Upper lobe of left lung (tissue), 6 donors: ENCODE measurements at places on chromosomes 4 and X.

- DNase-seq, result no peak
These were observed 262.8 kb downstream of the DKK2 start for GRCh38 chr4:106773076-106773905.

DNA sequence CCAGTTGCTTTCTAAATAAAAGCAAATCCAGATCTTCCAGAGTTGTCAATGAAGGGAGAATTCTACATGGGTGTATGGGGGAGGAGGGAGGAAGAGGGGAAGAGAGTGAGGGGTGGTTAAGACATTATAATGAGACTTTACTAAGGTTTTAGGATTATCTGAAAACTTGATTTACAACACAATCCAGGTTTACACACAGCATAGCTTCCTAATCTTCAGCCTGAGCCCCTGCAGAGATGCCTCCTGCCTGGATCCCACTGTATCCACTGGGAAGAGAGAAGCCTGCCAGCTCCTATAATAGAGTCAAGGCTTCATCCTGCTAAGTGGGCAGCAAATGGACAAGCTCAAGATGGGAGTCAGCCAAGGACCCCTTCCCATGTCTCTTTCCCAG is 85.6 kb upstream of the KIT start:
- no peak for DNase-seq

GRCh38 chr4:24703298-24703697 is 92.1 kb upstream of the SOD3 start:
- no peak for DNase-seq

- DNase-seq, result no peak
These were observed 6.3 kb upstream of the SORCS2 start for GRCh38 chr4:7186031-7186430.

DNA sequence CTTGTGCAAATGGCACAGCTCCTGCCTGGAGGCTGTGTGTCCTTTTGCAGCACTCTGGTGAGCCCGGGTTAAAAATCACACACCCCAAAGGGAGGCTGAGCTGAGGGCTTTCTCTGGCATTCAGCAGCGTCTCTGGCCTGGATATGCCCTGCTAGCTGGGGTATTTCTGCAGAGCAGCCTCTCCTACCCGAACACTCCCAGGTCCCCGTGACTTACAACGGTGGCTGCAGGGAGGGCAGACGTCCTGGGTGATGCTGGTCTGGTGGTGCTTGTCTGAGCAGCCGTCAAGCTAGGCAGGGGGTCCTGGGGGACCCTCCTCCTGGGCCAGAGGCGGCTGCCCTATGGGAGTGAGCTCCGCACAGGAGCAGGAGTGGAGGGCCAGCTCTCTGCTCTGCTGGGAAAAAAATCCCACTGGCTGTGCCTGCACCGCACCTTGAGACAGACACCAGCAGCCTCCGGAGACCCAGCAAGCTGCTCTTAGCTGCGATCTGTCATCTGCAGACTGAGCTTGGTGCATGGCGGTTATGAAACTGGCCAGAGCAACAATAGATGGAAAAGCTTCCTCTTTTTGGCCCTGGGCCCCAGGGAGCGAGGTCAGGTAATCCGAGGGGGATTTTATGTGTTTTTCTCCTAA is 41.3 kb upstream of the ASMTL start:
- no peak for DNase-seq

DNA sequence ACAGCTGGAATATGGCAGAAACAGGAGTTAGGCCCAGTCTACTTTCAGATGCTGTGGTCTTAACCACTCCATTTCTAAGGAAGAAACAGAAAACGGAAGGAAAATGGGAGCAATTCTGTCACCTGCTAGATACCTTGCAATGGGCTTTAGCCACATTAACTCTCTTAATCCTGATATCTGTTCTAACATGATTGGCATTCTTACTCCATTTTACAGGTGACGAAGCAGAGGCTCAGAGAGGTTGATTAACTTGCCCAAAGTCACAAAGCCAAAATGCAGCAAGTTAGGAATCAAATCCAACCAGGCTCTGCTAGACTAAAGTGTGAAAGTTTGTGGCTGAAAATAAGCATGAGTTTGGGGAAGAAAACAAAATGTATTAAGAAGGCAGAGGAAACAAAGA is 196.9 kb downstream of the MAML3 start:
- DNase-seq, result no peak

DNA sequence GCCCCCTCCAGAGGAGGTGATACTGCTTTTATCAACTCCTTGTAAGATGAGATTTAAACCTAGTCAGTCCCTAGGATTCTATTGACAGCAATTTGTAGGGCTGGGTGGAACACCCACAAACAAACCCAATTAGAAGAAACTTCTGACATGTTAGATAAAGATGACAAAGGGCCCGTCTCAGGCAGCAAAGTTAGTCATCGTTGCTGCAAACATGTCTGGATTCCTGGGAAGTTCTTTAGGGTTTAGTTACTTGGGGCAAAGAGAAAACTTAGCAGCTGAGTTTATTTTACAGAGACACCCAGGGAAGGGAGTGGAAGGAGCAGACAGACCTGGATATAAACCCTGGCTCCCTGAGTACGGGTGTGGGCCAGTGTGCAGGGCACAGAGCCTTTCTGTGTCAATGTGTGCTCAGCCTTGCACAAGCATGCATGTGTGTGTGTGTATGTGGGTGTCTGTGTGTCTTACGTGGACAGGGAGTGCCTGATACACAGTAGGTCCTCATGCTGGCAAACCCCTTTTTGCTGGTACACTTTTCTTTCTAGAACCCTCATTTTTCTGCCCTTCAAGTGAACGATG is 130.0 kb upstream of the STX18 start:
- DNase-seq, result no peak

- DNase-seq, result no peak
These were observed 42.0 kb downstream of the MFAP3L start for GRCh38 chr4:169984173-169984572.

DNA sequence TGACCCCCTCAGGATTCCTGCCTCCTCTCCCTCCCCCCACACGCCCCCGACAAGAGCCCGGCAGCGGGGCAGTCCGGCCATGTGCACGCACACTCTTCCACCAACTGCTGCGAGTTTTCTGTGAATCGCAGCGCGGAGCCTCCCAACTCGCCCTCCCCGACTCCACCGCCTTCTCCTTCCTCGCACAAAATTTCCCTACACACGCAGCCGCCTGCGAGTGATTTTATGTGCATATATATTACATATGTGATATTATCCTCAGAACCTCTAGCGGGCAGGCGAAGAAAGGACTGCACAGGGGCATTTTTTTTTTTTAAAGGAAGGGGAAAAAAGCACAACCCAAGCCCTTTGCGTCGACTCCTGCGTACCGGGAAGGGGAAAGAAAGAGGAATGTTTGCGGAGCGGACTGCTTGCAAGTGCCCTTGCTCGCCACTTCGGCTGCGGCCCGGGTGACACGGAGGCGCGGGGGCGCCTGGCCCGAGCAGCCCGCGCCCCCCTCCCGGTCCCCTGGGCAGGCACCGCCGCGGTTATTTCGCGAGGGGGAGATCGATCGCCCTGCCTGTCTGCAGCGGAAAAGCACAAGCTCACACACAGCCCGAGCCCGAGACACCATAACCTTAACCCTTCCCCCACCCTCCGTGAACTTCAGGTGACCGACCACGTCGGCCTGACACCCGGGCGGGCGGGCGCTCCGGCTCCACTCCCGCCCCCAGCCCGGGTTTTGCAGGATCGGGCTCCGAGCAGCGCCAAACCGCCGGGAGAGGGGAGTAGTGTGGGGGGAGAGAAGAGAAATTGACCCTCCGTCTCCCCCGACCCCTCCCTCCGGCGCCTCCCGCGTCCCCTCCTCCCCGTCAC is 2.3 kb downstream of the ZNF827 start:
- DNase-seq, result peak; percentile 59
